ENCODE measurements at places on chromosomes 1 and 21. TPM values are rescaled to one million over a fixed set of nuclear protein-coding genes. Genes with fewer than 3 reads are reported as not detected.

DNA sequence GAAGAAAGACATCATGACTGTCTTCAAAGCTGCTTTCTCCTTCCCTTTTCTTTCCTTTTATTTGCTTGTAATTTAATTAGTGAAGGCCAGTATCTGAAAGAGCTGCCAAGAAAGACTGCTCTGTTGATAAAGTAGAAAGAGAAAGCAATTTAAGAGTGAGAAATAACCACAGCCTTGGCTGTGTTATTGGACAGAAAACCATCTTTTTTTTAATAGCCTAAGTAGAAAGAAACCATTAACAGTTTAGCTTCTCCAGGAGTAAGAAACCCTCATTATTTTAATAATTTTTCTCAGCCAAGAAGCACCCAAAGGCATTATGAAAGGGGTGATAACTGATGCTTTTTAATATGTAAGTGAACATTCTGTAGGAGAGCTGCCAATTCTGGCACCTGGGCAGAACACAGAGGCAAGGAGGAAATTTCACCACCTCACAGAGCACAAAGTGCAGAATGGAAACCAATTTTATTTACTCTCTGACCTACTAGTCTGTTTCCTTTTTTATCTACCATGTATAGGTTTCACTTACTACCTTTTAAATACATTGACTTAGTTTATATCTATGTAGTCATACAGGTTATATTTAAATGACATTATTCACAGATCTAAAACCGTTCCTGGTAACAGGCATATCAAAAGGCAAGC, 703.2 kb downstream of the MRPL39 start:
- no peak for DNase-seq

DNA sequence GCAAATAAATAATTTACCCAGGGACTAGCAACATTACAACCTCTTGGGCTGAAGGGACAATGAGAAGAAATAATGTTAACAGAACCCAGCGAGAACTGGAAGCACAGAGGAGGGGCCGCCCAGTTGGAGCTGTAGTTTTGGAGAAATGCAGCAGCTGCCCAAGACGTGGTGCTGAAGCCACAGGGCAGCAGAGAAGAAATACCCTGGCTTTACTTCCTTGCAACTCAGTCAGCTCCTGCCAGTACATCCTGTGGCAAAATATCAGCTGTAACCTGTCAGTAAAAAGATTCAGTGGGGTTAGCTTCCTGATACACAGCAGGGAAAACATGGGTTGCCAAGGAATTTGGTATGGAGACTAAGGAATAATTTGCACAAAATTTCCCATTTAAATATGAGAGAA, 283.6 kb upstream of the USP25 start:
- no peak for DNase-seq

PRRX1 gene
- not detected for total RNA-seq

LEFTY1 gene
- total RNA-seq = not detected

SPTA1 gene
- not detected for total RNA-seq

GJB3 gene
- total RNA-seq = not detected

DNA sequence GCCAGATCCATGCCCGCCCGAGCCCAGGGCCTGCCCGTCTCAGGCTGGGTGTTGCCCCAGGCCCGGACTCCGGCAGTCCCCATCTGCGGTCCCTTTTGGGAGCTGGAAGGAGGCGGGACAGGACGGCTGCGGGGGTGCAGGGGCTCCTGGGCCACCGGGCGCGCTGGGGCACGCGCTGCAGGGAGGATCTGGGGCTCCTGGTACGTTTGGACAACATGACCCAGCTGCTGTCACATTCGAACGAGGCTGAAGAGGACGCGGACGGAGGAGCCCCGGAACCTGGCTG, 6.6 kb upstream of the CALML6 start:
- DNase-seq = no peak

DNA sequence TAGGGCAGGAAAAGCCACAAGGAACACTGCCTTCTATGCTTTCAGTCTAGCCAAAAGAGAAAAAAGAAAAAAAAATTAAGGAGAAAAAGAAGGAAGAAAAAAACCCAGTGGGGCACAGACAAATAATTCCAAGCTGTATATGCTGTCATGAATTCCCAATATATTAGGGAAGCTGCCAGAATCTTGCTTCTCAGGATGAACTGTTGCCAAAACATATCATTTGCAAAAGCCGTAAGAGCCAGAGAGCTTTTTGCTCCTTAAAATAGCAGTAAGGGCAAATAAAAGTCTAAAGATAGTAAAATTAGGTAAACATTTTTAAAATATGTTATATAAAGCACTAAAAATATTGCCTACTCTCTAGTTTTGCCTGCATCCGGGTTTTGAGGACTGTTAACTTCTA, 52.1 kb downstream of the PGM1 start:
- no peak for DNase-seq

GRCh38 chr21:16454399-16454798, 724.6 kb downstream of the USP25 start:
- DNase-seq = no peak

- no peak for DNase-seq
Measured at GRCh38 chr1:42952303-42953001, 6.2 kb downstream of the SLC2A1 start.

PLEKHO1 gene
- total RNA-seq = 13.2 TPM

GRCh38 chr1:214106375-214106774, 118.6 kb downstream of the PROX1 start:
- no peak for DNase-seq

DNA sequence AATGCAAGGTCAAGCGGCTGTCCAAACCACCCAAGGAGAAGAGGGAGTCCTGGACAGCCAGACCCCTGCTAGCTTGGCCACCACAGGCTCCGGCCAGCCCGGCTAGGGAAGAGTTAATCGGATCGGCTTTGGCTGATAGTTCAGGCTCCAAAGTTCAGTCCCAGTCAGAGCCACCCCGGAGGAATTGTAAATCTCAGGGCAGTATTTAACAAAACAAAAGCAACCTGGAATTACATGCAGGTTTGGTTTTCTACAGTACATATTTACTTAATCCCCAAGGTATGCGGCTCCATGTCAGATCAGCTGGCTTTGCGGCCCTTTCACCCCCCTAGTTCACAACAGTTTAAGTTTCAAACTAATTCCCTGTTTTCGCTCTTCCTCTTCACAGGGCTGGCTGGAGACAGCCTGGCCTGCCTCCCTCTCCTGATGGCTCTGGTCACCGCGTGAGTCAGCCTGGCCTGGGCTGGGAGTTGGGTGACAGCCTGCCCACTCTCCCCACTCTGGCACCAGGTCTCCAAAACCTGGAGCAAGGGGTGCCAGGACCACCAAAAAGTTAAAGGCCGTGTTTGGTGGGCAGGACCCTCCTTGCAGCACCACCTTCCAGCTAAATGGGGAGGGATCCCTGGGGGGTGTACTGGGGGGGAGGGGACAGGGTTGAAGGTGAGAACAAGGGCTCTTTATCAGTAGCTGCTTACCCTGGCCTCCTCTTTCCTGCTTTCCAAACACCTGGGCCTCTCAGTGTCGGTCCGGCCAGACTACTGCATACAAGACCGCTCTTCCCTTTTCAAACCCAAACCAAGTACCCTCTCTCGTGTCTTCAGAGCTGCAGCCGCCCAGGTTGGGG, 1.9 kb downstream of the DHRS3 start:
- DNase-seq = peak; percentile 38

GRCh38 chr1:55249646-55250398, 34.7 kb upstream of the USP24 start:
- DNase-seq = no peak

C1orf116 gene
- total RNA-seq = 0.05 TPM
